ENCODE measurements at places on chromosomes 13 and 19.
A peak's percentile ranks its signal among the peaks of the same experiment; 100 is the strongest.

GRCh38 chr19:408441-408901 lies 476 bp downstream of the C2CD4C start:
- no peak for DNase-seq

DNA sequence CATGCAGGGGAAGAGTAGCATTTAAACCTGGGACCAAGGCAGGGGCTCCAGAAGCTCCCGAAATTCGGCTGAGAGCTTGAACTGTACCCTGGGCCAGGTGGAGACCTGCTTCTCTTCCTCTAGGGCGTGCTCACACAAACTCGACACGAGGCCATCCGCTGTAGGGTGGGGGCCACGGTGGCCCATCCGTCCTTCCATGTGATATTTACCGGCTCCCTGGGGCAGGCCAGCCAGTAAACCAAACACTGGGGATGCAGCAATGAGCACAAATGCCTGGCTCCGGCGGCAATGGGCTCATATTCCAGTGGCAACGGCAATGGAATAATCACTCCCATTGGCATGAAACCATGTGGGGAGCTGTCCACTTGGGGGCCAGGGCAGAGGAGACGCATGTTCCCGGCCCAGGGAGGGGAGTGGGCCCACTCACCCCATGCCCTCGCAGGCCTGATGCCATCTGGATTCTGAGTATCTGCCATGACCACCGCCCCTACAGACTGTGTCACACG lies 10.8 kb downstream of the SH3GL1 start:
- no peak for DNase-seq

GRCh38 chr19:16383584-16384161 lies 59.0 kb downstream of the KLF2 start:
- DNase-seq = no peak

GRCh38 chr13:47976325-47976724 lies 24.7 kb downstream of the SUCLA2 start:
- DNase-seq = peak; percentile 11

GRCh38 chr13:99465454-99465853 lies 35.8 kb upstream of the TM9SF2 start:
- no peak for DNase-seq

DNA sequence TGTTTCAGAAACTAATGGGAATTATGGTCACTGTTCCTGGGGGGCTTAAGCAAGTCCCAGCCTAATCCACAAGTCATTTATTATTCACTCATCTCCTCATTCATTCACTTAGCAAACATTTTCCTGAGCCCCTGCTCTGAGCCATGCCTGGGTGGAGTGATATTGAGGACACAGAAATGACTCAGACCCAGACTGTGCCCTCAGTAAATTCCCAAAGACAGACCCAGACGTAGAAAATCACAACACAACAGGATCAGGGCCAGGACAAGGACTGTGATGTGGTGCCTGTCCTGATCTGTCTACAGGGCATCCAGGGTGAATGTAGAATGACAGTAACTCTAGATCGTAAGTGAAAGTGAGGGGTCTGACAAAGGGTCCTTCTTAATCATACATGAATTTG lies 7.0 kb upstream of the SPACA6 start:
- DNase-seq = no peak

GRCh38 chr19:29560313-29561075 lies 34.7 kb downstream of the VSTM2B start:
- no peak for DNase-seq

- DNase-seq = no peak
These were observed 15.9 kb downstream of the SBNO2 start for GRCh38 chr19:1157931-1158884.

DNA sequence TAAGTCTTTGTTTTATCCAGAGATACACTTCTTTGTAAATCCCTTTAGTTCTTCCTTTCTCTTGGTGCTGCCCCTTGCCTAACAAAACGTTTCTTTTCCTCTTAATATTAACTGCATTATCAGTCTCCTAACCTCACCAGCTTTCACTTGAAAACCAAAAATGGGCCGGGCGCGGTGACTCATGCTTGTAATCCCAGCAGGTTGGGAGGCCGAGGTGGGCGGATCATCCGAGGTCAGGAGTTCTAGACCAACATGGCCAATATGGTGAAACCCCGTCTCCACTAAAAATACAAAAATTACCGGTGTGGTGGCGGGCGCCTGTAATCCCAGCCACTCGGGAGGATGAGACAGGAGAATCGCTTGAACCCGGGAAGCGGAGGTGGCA lies 329.8 kb upstream of the MIR17HG start:
- peak; percentile 56 for DNase-seq

DNA sequence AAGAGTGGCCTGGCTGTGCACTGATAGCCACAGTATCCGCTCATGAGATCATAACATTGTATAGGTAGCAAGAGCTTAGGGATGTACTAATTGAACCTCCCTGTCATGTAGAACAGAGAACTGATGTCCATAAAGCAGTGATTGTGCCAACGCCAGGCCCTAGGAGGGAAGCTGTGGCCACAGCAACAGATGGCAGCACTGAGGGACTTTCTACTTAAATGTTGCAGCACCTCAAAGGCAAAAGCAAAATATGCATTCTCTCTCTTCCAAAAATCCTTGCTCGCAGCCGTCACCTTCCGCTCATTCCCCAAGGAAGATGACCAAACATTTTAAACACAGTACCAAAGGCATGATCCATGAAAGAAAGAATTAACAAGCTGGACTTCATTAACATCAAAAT lies 32.3 kb downstream of the COL4A1 start:
- peak; percentile 43 for DNase-seq
